ENCODE measurements at places on chromosomes 5 and 9.

DNA sequence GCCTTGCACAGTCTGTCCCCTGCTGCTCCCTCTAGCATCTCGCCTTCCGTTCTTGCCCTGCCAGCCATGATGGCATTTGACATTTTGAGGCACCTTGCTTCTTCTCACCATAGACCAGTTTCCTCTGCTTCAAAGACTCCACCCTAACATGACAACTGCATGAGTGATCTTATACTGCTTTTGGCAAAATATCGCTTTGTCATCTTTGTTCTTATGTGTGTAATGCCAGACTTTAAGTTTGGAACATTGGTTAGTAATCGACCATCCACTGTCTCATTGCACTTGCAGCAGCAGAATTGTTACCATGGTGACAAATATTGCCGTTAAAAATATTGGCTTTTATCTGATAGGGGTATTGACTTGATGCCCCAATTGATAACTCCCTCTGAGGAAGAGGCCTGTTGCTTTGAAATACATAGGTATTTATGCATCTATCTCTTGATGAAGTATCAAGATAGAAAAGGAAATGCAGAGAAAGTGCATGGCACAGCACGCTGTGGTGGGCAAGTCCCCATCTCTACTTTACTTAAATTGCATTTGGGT is 6.8 kb downstream of the GARIN3 start:
- no peak for DNase-seq

GRCh38 chr9:2036844-2037243 is 21.7 kb downstream of the SMARCA2 start:
- DNase-seq, result no peak

- DNase-seq, result no peak
These were observed 627.4 kb downstream of the TLR4 start for GRCh38 chr9:118331622-118332045.

DNA sequence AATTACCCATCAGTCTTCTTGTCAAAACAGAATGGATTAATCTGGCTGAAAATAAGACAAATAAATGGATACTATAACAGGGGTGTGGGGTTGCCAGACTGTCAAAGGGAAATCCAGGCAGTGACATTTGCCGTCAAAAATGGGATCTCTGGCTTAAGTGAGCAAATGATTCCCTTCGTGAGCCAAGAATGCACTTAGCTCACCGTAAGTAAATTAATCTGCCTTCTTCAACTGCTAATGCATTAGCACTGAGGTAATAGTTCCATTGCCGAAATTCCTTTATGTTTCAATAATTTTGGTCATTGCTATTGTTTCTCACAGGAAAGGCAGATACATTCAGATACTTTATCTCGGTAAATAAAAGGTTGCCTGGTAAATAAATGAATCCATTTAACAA is 377.8 kb downstream of the KIAA0825 start:
- DNase-seq, result no peak

DNA sequence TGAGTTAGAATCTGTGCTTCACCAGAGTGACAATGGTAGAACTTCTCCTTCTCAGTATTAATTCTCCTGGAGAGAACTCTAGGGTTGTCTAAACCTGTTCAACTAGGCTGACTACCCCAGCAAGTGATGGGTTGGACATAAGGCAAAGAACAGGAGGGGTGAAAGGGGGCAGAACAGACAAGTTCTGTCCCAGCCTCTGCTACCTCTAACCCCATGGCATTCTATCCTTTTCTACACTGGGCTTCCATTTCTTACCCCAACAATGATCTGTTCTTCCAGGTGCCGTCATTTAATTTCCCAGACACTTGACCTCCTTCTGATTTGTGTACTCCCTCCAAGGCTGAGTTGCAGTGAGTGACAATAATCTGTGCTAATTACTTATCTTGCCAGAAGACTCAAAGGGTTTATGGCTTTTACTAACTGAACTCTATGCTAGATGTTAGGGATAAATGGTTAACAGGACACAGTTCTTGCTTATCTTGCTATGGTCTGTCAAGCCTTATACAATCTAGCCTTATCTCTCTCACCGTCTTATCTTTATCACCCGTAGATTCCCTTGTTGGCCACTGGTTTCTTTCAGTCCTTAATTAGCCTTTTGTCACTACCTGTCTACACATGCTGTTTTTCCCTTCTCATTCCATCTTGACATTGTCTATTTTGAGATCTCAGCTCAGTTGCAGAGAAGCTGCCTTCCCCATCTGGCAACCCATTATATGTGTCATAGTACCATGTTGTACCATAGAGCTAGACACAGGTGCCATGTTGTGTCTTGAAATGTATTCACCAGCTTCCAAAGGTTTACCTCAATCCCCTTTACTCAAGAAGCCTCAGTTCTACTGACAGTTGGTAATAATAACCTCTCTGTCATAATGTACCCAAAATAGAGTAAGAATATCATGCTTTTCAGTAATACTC is 10.0 kb upstream of the MATR3 start:
- DNase-seq, result no peak

DNA sequence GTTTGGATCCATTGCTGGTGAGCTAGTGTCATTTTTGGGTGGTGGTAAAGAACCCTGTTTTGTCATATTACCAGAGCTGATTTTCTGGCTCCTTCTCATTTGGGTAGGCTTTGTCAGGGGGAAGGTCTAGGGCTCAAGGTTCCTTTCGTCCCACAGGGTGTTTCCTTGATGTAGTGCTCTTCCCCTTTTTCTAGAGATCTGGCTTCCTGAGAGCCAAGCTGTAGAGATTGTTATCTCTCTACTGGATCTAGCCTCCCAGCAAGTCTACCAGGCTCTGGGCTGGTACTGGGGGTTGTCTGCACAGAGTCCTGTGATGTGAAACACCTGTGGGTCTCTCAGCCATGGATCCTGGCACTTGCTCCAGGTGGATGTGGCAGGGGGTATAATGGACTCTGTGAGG is 145.9 kb downstream of the HINT1 start:
- no peak for DNase-seq

DNA sequence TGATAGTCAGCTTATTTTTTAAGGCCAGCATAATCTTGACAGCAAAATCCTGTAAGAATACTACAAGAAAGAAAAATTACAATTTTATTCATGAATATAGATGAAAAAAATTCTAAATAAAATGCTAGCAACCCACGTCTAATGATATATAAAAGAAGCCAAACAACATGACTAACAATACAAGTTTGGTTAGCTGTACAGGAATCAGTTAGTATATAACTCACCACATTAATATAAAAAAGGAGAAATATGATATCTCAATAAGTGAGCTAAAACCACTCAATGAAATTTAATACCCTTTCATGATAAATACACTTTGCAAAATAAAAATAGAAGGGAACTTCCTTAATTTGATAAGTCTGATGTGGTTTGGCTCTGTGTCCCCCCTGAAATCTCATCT is 139.7 kb upstream of the MAN2A1 start:
- DNase-seq, result no peak

GRCh38 chr9:126975327-126976220 is 61.0 kb downstream of the RALGPS1 start:
- no peak for DNase-seq

DNA sequence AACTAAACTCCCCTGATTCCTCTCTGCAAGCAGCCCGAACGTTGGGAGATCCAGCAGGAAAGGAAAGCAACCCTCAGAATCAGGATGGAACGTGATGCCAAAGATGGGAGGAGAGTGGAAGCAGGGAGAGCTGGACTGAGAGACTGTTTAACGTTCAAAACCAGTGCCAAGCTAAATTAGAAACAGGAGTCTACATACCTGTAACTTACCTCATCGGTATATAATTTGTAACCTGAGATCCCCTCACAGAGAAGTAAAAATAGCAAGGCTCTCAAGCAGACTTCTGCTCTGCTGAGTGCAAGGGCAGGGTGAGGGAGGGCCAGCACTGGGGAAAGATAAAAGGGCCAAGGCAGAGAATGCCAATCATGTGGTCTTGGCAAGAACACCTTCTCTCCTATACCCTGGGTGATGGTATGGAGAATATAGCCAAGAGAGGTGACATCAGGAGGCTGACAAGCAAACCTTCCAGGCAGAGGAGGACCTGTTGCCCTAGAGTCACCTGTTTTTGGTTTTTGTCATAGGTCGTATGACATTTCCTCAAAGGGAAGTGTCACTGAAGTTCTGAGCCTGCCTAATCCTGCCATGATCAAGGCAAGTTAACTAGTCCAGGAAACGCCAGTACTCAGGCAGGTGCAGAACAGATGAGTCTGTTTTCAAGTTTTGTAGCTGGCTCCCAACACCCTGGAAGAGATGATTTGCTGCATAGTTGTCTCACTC is 472.0 kb downstream of the NFIB start:
- DNase-seq, result no peak

- DNase-seq, result no peak
These were observed 302.6 kb downstream of the ACTL7B start for GRCh38 chr9:108553111-108553635.

GRCh38 chr5:56090793-56091460 is 96.2 kb upstream of the IL6ST start:
- DNase-seq, result no peak

DNA sequence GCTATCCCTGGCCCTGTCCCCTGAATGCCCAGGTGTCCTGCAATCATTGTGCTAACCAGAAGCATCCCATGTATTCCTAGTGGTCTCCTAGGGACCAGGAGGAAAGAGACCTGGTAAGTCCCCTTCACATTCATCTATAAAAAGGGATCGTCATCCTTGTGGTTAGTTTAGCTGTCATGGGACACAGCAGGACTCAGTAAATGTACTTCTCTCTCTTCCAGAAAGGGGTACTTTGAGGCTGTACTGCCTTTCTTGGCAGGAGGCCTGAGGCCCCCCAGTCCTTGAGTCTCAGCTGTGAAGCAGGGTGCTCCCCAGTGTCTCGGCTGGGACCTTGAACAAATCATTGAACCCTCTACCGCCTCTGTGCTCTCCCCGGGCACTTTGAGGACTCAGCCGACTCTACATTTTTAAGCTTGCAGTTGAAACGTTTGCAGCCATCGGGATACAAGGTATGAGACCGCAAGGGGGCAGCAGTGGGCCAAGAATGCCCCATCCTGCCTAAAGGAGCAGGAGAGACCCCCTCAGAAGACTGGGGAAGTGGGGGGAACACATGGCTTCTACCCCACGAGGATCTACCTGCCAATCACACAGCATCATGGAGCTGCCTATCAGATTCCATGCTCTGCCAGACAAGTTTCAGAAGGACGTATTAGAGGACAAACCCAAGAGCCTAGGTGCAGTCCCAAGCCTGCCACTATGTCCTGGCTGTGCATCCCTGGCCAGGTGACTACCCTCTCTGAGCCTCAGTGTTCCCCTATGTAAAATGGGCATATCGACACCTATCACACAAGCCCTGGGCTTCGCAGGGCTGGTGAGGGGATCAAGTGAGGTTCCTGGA is 2.4 kb upstream of the PHYKPL start:
- peak; percentile 47 for DNase-seq

GRCh38 chr5:159874263-159874662 is 42.0 kb upstream of the ADRA1B start:
- DNase-seq, result no peak

DNA sequence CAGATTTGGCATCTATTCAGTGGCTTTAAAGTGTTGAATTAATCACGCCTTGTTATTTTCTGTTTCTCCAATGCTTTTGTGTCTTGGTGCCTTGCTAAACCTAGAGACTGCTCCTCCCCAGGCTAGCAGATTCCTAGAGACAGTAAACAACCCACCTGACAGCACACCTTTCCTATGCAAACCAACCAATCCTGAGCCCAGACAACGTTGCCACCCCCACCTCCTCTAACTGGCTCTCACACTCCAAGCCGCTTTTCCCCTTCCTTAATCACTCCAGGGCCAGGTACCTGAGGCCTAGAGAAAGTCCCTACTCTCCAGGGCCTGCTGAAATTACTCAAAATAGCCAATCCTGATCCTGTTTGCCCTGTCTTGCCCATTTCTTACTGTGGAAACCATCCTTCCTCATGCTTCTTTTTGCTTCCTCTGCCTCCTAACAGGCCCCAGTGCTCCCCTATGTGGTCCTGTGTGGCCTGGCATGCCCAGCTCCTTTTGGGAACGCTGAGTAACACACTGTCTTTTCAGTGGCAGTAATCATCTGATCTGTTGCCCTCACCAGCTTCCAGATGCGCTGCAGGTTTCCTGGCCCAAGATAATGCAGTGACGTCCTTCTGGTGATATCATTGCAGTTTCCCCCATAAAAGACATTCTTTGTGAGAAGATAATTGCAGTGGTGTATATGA is 53.4 kb downstream of the GAS1 start:
- no peak for DNase-seq

DNA sequence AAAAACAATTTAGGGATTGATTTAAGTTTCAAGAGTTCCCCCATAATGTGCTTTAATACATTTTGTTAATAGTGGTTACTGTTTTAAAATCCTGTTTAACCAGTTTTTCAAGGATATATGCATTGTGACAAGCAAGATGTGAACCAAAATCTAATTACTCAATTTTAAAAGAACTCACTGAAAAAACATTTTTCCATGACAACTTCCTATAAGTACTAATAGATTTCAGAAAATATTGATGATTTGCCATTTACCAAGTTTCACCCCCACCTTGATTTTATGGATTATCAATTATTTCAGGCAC is 4.9 kb upstream of the DNAJC21 start:
- DNase-seq, result no peak

DNA sequence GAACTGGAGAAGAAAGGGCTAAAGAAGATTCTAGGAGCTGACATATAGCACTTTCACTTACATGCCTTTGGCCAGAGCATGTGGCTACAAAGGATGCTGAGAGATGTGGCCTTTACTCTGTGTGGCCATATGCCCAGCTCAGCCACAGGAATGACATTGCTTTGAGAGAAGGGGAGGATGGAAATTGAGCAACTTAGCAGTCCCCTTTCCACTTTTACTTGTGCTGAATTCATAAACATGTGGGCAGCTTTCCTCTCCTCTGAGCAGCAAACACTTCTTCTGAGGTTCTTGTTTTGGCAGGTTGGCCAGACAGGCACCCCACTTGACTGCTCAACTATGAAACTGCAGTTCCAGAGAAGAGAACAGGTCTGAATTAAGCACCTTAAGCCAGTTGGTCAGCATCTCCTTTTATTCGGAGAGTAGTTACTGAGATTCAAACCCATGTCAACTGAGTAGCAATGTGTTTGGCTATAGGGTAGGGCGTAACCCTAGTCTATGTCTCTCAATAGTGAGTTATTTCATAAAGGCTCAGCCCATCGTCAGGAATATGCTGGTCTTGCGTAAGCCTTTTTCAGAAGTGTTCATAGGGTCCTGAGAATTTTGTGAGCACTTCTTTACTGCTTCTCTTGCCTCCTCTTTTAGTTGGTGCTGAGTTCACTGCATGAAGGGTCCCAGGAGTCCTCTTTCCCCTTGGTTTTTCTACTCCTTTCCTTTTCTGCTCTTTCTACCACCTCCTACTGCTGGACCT is 134.5 kb downstream of the PALM2AKAP2 start:
- peak; percentile 44 for DNase-seq

- no peak for DNase-seq
These were observed 42.7 kb downstream of the UBE2QL1 start for GRCh38 chr5:6491196-6491918.

DNA sequence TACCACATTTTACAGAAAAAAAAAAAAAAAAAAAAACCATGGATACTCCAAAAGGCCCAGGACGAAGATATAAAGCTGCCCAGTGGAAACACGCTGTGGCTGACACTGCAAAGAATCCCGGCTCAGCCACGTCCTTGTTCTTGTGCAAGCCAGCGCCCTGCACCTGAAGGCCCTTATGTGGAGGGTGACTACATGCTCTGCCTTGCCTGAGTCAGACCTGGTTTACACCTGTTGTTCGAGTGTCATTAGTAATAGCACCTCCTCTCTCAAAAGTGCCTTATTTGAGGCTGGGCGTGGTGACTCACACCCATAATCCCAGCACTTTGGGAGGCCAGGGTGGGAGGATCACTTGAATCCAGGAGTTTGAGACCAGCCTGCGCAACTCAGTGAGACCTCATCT is 54.3 kb upstream of the ZSWIM6 start:
- no peak for DNase-seq

GRCh38 chr9:131080589-131080988 is 15.7 kb upstream of the AIF1L start:
- no peak for DNase-seq

- DNase-seq, result no peak
These were observed 274.5 kb downstream of the GADD45G start for GRCh38 chr9:89879276-89879675.
